Activated CD4-positive, alpha-beta memory T cell treated with anti-CD3 and anti-CD28 coated beads for 36 hours (primary cell): ENCODE measurements at places on chromosomes 1 and 21. TPM values are rescaled to one million over a fixed set of nuclear protein-coding genes. Genes with fewer than 3 reads are reported as not detected.

GRCh38 chr1:246110343-246111219 lies 396.5 kb downstream of the SMYD3 start:
- peaks cover 14% of the 10 kb centered on the region for H3K36me3 ChIP-seq
- DNase-seq, result no peak
- no peaks in the 10 kb centered on the region for H3K4me1 ChIP-seq
- no peaks in the 10 kb centered on the region for H3K27me3 ChIP-seq
- no peak overlapping the region for H3K27ac ChIP-seq

GRCh38 chr1:115051850-115052249 lies 22.2 kb downstream of the TSHB start:
- H3K36me3 ChIP-seq, result no peaks in the 10 kb centered on the region
- H3K27me3 ChIP-seq, result no peaks in the 10 kb centered on the region
- no peak overlapping the region for H3K4me3 ChIP-seq

DNA sequence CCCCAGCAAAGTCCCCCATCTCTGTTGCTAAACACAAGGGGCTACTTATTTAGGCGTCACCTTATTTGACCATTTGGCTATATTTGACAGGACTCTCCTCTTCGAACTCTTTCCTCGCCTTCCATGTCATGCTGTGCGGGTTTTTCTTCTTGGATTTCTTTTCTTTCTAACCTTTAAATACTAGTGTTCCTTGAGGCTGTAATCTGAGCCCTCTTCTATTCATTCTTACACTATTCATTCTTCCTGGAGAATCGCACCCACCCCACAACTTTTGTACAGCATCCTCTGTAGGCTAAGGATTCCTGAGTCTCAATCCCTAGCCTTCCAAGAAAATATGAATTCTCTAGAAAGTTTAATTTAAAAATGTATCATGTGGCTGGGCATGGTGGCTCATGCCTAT lies 61.7 kb upstream of the C1orf115 start:
- H3K4me3 ChIP-seq, result no peak overlapping the region
- peaks cover 15% of the 10 kb centered on the region for H3K27me3 ChIP-seq
- no peak for DNase-seq
- no peak overlapping the region for H3K27ac ChIP-seq
- no peaks in the 10 kb centered on the region for H3K4me1 ChIP-seq

DNA sequence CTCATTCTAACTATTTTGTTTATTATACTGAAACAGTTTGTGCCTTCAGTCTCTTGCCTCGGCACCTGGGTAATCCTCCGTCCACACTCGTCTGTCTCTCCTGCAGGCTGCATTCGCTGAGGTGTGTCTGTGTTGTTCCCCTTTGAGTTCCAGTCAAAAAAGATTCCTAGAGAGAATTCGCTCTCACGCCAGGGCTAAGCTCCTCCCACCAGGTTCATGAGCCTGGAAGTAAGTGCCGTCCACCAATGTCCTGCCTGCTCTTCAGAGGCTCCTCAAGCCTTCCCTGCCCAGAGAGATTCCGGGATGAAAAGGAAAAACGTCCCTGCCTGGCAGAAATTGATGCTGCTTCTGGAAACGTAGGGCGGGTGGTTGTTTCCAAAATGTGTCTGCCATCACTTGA lies 12.9 kb downstream of the KIAA2013 start:
- H3K27ac ChIP-seq, result no peak overlapping the region
- DNase-seq, result no peak
- H3K36me3 ChIP-seq, result peaks cover 7% of the 10 kb centered on the region
- peaks cover 5% of the 10 kb centered on the region for H3K27me3 ChIP-seq
- no peak overlapping the region for H3K4me3 ChIP-seq
- H3K4me1 ChIP-seq, result peaks cover 12% of the 10 kb centered on the region

GRCh38 chr21:32929633-32930038 lies 96.1 kb upstream of the OLIG2 start:
- peak; percentile 34 for DNase-seq
- peaks cover 4% of the 10 kb centered on the region for H3K36me3 ChIP-seq
- peaks cover 40% of the 10 kb centered on the region for H3K4me1 ChIP-seq
- H3K4me3 ChIP-seq, result peak overlapping the region; percentile 33

DNA sequence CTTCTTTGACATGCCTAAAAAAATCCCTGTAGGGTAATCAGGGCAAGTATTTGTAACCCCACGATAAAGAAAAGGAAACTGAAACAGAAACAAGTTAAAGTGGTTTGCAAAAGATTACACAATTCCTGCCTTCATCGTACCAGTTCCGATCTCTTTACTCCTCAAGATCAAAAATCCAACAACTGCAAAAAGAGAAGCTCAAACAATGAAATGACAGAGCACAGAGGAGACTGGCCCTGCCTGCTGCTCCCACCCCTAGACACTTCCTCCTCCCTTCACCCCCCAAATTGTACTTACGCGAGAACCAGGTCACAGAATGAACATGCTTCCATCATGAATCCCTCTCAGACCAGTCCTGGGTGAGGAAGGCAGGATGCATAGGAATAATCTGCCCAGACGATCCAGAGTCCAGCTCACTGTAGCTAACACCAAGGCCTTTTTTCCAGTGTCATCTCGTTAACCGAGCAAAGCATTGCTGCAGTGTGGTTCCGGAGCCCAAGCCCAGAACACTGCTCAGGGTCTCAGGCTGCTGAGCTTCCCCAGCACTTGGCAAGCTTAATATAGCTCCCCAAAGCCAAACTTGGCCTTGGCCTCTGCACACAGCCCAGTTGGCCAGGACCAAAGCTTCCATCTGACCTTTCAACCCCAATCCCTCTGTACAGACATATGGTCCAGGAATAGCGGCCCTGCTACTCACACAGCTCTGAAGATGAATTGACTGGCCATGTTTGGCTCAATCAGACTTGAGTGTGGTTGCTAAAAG lies 20.3 kb downstream of the RXRG start:
- no peaks in the 10 kb centered on the region for H3K36me3 ChIP-seq
- peak overlapping the region; percentile 61 for H3K4me3 ChIP-seq
- H3K4me1 ChIP-seq, result peaks cover 18% of the 10 kb centered on the region
- H3K27me3 ChIP-seq, result no peaks in the 10 kb centered on the region
- peak; percentile 19 for DNase-seq

DNA sequence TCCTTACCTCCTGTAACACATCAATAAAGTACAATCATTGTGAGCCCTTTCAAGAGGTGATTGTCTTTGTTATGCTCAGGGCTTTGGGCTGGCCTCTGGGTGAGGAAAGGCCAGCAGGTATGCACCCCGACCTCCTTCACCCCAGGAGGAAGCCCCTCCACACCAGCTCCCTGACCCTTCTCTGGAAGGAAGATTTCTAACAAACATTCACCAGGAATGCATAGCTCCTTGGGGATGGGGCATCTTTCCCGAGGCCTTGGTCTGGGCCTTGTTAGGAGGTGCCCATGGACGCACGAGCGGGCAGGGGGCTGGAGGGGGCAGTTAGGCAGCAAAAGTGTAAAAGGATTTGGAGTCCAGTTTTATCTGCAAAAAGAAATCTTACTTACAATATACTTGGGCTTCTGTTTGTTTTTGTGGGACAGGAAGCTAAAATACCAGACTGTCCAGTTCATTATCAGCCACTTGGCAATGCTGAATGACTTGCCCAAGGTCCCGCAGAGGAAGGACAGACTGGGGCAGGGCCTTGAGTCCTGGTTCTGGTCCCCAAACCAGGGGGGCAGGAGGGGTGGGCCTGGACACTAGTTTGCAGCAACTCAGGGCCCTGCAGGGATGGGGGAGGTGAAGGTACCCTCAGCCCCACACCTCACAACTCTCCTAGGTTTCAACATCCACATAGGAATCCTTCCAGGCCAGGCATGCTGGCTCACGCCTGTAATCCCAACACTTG lies 10.1 kb downstream of the ZC3H12A start:
- H3K4me1 ChIP-seq, result peaks cover 42% of the 10 kb centered on the region
- H3K4me3 ChIP-seq, result no peak overlapping the region
- peak overlapping the region; percentile 47 for H3K27ac ChIP-seq
- no peaks in the 10 kb centered on the region for H3K27me3 ChIP-seq
- H3K36me3 ChIP-seq, result peaks cover 46% of the 10 kb centered on the region

GRCh38 chr1:228315945-228316588 lies 90.6 kb downstream of the TRIM11 start:
- H3K4me3 ChIP-seq, result no peak overlapping the region
- H3K4me1 ChIP-seq, result no peaks in the 10 kb centered on the region
- no peak overlapping the region for H3K27ac ChIP-seq

DNA sequence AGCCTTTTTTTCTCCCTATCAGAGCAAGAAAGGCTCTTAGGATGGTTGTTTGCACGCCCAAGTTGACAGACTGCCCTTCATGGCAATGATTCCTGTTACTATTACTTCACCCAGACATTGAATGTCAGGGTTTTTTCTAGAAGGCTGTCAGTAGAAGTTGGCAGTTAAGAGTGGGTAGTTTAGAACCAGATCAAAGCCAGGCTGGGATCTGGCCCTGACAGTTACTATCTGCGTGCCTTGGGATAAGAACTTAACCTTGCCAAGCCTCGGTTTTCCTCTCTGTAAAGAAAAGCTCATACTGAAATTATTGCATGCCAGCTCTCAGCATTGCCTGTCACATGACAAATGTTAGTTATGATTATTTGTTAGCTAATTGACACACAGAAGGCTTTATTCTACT lies 58.7 kb upstream of the PPP2R5A start:
- peak overlapping the region; percentile 46 for H3K27ac ChIP-seq
- no peak overlapping the region for H3K4me3 ChIP-seq
- DNase-seq, result no peak
- H3K4me1 ChIP-seq, result peaks cover 28% of the 10 kb centered on the region
- H3K27me3 ChIP-seq, result no peaks in the 10 kb centered on the region

DNA sequence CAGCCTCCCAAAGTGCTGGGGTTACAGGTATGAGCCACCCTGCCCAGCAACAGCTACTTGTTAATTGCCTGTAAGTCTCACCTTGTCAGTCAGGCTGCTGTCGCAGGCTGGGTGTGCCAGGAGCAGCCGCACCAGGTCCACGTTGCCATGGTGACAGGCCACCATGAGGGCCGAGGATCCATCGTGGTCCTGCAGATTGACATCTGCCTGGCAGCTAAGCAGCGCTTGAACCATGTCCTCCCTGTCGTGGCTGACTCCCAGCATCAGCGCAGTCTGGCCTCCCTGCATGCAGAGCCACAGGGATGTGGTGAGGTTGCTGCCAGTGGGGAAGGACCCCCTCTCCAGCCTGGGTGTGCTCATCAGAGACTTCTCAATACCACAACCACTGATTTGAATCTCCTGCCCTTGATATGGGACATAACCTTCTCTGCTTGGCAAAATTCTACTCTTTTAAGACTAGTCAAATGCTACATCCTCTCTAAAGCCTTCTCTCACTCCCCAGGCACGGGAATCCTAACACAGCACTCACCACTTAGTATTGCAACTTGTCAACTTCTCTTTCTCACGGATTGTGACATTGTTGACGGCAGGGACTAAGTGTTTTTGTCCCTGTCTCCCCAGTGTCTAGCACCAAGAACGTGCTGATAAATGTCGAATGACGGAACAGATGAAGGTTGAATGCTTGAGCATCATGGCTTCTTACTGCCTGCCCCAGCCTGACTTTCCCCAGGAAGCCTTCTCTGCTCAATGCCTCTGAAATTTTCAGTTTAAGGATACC lies 52.9 kb downstream of the L1TD1 start:
- no peaks in the 10 kb centered on the region for H3K4me1 ChIP-seq
- DNase-seq, result no peak
- H3K27ac ChIP-seq, result no peak overlapping the region

DNA sequence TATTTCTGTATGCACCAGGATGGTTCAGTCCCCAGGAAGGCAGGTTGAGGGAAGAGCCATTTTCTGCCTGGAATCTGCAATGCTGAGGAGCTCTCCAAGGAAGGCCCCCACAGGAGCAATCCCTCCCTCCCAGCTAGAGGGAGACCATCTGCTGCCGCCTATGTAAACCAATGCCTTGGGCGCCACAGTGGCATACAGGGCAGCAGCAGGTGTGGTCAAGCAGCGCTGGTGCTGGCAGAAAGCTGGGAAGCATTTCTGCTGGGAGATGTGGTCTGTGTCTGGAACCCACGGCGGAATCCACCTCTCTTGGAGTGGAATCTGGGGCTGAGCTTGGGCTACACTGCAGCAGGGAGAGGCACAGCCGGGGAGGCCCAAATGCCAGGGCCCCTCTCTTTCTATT lies 283.3 kb downstream of the RRAGC start:
- H3K27me3 ChIP-seq, result peaks cover 31% of the 10 kb centered on the region
- H3K4me3 ChIP-seq, result no peak overlapping the region
- H3K4me1 ChIP-seq, result peaks cover 6% of the 10 kb centered on the region
- H3K27ac ChIP-seq, result no peak overlapping the region
- no peaks in the 10 kb centered on the region for H3K36me3 ChIP-seq
- DNase-seq, result no peak

DNA sequence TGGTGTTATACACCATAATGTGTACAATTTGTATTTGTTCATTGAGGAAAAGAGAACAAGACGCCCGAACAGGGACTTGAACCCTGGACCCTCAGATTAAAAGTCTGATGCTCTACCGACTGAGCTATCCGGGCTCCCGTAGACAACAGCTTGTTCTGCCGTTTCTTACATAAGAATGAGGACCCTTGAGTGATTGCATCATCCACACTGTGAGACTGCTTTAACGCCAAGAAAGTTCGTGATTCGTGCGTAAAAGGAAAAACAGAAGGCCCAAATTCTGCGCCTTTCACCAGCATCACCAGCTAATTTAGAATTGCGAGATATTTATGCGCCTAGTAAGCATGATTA lies 9.3 kb upstream of the MDM4 start:
- H3K4me3 ChIP-seq, result peak overlapping the region; percentile 91
- DNase-seq, result peak; percentile 93
- peak overlapping the region; percentile 98 for H3K27ac ChIP-seq
- peaks cover 24% of the 10 kb centered on the region for H3K4me1 ChIP-seq

DNA sequence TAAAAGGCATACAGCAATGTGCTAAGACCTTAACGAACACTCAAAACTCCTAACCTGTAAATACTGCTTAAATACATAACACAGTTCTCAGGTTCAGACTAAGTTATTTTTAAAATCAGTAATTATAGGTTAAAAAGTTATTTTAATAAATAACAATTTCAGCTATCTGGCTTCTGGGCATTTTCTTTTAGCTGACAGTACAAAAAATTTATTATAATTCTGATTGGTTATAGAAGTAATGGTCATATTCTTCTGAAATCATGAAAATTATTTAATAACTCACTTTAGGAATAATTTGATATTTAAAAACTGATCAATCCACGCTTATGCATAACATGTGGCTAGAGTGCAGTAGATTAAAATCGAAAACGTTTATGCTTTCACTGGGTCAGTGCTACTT lies 10.7 kb downstream of the RGS18 start:
- H3K27ac ChIP-seq, result no peak overlapping the region
- no peak overlapping the region for H3K4me3 ChIP-seq
- no peaks in the 10 kb centered on the region for H3K36me3 ChIP-seq
- no peaks in the 10 kb centered on the region for H3K27me3 ChIP-seq
- H3K4me1 ChIP-seq, result no peaks in the 10 kb centered on the region

- H3K36me3 ChIP-seq, result no peaks in the 10 kb centered on the region
- peaks cover 13% of the 10 kb centered on the region for H3K27me3 ChIP-seq
- H3K4me1 ChIP-seq, result peaks cover 12% of the 10 kb centered on the region
- H3K27ac ChIP-seq, result no peak overlapping the region
- no peak overlapping the region for H3K4me3 ChIP-seq
Measured at GRCh38 chr1:33379631-33380354, 51.1 kb downstream of the PHC2 start.

- H3K4me1 ChIP-seq, result no peaks in the 10 kb centered on the region
- no peaks in the 10 kb centered on the region for H3K36me3 ChIP-seq
- no peak for DNase-seq
- no peak overlapping the region for H3K4me3 ChIP-seq
Measured at GRCh38 chr1:225517697-225518096, 89.9 kb upstream of the LBR start.

PLPP3 gene
- total RNA-seq, result not detected
